ENCODE measurements at places on chromosomes 3 and 15.

GRCh38 chr15:38176155-38176554 is 76.5 kb upstream of the SPRED1 start:
- peak; percentile 66 for DNase-seq

DNA sequence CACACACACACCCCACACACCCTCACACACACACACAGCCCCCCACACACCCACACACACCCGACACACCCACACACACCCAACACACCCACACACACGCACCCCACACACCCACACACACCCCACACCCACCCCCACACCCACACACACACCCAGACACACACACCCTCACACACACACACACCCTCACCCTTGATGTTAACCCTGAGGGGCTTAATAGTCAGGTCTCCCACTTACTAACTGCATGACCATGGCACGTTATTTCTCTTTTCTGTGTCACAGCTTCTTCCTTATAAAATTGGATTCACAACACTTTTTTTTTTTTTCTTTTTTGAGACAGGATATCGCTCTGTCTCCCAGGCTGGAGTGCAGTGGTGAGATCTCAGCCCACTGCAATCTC is 2.8 kb downstream of the GRM2 start:
- DNase-seq: no peak

DNA sequence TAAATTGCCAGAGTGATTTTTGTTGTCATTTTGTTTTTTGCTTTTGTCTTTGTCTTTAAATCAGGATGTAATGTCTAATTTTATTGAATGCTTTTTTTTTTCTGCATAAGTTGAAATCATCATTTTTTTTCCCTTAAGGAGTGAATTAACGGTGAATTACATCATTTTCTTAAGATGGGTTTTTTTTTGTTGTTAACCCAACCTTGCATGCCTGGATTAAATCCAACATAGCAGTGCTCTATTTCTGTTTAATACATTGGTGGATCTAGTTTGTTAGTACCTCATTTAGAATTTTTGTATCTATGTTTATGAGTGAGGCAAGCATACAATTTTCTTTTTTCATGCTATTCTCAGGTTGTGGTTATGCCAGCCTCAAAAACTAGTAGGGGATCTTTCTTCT is 186.4 kb upstream of the TMC3 start:
- DNase-seq: no peak

DNA sequence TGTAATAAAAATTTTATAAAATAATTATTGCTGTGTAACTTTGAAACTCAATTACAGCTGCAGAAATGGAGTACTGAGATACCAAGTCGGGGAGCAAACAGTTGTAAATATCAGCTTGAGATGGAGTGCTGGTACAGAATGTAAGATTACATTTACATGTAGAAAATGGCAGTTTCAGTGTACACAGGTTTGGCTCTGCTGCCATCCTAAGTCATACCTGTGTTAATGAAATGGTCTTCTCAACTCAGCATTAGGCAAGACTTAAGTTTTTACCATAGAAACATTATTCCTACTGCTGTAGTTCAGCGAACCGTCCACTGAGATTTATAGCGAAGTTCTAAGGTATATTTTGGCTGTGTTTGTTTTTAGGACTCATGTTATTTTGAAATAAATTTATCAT is 110.1 kb upstream of the TBL1XR1 start:
- no peak for DNase-seq

DNA sequence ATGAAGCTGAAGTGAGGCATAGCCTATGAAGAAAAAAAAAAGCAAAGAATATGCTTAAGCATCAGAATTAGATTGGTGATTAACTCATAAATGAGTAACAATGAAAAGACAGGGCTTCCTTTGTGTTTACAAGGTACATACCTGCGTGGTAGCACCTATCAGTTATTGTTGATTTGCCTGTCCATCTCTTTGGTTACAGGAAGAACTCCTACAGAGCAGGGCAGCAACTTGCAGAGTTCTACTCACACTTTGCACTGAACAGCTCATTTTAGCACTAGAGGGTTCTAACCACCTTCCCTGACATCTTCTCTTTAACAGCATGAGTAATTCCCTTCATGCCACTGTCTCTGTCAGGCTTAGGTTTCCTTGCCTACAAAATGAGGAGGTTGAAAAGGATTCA is 166.0 kb downstream of the DPH6 start:
- peak; percentile 9 for DNase-seq

DNA sequence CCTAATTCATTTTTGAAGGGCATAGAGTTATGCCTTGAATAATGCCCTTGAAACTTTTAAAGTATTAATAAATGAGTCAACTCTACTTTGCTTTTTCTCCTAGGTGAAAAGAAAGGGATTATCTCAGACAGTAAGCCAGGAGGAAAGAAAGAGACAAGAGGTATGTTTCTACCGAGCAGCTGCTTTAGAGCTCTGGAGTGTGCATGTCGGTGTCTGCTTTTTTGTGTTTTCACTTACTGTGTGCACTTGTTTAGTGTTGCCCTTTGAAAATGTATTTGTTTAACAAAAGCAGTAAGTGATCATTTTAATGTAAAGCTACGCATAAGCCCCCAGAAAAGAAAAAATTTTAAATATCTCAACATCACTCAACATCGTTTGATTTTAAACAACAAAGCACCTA is 28.1 kb downstream of the ARHGEF26 start:
- no peak for DNase-seq

GRCh38 chr3:58134468-58134867 is 76.3 kb downstream of the DNASE1L3 start:
- DNase-seq: no peak

GRCh38 chr15:29143293-29143692 is 126.3 kb downstream of the NSMCE3 start:
- no peak for DNase-seq

DNA sequence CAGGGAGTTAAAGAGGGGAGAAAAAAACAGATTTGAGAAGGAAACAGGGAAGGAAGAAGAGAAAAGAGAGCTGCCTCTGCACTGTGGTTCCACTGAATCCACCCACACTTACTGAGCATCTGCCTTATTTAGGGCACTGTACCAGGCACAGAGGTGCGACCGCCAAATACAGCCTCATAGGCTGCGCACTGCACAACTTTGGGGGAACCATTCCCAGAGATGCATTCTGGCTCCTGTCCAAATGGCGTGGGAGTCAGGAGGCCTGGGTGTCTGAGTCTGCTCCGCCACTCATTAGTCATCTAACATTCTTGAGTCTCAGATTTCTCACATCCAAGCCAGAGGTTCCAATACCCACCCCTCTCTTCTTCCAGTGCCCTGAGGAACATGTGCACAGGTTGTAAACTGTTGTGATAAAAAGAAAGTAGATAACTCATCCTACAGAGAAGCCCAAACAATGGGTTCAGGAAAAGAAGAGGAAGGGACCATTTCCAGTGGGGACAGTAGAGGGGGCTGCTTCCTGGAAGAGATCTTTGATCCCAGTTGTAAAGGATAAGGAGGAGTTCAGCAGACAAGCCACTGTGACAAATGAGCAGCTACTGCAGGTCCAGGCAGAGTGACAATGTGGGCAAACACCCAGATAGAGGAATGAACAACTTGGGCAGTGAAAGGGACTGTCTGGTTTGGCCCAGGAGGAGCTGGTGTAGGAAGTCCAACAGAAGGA is 254.6 kb downstream of the UACA start:
- DNase-seq: peak; percentile 90

DNA sequence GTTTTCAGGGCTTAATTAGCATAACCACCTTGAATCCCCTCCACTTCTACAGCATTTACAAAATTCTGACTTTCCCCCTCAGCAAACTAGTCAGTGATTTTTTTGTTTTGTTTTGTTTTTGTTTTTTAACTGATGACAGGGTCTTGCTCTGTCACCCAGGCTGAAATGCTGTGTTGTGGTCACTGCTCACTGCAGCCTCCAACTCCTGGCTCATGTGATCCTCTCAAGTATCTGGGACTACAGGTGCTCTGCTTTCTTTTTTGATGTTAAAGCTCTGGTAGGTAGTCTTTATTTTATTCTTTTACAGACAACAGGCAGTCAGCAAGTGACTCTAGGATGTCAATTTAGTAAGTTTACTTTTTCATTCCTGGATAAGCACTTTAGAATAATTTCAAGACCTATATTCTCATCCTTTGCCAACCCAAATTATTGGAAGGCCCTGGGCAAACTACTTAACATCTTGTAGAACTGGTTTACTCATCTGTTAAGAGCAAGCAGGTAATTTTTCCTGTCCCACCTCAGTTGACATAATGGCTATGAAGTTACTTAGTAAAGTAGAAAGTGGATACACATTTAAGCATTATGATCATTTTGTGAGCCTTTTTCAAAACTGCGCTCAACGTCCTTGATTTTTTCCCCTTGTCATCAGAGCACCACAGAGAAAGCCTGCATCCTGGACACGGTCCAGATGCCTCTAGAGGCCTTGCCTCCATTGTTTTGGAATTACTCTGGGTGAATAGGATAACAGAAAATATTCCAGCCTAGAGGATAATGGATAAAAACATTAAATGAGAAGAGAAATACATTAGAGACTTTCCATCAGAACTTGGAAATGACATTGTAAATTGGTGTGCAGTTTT is 69.9 kb upstream of the NDUFB4 start:
- no peak for DNase-seq

DNA sequence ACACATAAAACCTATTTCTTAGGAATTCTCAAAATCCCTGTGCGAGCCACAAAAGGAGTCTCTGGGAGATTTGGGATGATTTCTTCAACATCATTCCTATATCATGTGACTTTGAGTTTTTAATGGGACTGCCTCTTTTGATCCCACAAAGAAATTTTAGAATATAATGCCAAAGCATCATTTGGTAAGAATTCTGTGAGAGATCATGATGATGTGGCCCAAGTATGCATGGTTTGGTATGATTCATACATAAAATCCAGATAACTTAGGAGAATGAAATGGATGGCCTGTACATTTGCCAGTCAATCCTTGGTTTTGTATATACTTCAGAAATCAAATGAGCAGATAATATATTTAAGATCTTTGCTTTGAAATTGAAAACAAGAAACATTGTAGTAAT is 61.3 kb downstream of the UBE2E2 start:
- peak; percentile 89 for DNase-seq
